ENCODE measurements at places on chromosomes 5 and 9.
A peak's percentile ranks its signal among the peaks of the same experiment; 100 is the strongest.

- DNase-seq, result no peak
Observed at GRCh38 chr5:76709762-76710161, 6.2 kb upstream of the F2R start.

DNA sequence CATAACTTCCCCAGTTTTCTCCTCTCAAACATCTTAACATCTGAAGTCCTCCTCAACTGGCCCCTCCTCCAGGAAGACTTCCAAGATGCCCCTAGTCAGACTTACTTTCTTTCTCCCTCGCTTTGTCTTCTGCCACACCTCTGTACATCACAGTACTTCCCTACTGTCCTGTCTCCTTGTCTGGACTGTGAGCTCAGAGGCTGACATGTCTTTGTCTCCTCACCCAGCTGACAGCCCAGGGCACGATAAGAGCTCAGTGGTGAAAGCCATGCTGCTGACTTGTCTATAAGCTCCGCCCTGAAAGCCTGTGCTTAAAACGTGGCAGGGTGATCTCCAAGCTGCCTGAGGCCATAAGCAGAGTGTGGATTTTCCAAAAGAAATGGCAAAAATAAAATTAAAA, 33.0 kb upstream of the SLC25A51 start:
- no peak for DNase-seq

GRCh38 chr5:94577466-94578245, 40.7 kb downstream of the KIAA0825 start:
- no peak for DNase-seq

DNA sequence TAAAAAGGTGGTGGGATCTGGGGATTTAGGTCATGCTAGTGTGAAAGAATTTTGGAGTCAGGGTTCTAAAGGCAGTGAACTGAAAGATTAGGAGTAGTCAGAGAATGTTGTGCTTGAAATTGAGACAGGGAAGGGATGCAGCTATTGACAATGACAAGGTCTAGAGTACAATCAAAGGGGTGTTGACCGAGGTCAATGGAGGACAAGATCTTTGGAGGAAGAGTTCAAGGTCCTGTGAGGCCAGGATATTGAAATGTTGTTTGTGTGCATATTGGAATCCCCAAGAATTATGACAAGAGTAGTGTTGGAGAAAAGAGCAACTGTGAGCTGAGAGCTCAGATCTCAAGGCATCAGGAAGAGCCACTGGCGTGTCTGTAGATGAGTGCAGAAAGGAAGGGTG, 116.9 kb downstream of the RASGRF2 start:
- no peak for DNase-seq

DNA sequence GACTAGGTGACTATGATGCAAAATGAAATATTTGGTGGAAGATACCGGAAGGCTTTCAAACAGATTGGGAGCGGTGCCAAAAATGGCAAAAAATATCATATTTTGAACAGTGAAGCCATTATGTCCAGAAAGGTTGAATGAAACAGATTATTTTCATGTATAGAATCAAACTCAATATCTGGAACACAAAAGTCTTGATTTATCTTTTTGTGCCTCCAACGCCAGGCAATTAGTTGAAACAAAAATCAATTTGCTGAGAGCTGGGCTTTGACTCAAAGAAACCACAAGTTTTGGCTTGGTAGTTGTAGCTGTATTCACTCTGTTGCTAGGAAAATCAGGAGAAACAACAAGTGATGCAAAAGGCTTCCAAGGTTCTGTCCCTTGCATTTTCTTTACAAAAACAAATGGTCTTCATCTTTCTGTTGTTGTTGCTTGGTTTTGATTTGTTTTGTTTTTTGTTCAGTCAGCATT, 421.7 kb upstream of the TYRP1 start:
- no peak for DNase-seq

- no peak for DNase-seq
Observed at GRCh38 chr5:102561894-102562760, 63.3 kb upstream of the SLCO6A1 start.

GRCh38 chr5:176833286-176833685, 22.9 kb downstream of the UNC5A start:
- no peak for DNase-seq

DNA sequence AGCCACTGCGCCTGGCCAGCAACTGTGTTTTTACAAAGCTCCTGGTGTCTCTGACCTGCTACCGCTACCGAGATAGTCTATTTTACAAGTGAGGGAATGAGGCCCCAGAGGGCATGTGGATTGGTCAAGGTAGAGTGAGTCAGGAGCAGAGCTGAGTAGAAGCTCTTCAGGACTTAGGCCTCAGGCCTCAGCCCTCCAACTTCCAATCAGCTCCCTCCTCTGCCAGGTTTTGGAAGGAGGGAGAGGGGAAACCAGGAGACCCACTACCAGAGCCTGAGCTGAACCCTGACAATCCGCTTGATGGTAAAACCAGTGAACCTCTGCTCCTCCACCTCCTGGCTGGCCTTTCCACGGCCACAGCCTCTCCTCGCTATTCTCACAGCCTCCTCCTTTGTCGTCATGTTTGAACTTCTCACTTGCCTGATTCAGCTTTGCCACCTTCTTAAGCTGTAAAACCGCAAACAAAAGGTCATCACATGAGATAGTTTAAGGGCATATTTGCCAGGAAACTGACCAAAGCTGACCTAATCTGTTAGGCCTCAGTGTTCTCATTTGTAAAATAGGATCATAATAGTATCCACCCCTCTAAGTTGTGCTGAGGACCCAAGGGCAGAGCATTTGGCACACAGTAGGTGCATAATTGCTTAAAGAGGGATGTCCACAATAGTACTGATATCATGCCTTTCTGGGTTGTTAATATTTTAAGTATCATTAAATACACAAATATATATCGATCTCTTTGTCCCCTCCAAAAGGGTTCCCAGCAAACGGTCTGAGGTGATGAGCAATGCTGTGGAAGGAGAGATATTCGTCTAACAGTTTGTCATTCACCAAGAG, 1.7 kb downstream of the TRAF1 start:
- peak; percentile 36 for DNase-seq

DNA sequence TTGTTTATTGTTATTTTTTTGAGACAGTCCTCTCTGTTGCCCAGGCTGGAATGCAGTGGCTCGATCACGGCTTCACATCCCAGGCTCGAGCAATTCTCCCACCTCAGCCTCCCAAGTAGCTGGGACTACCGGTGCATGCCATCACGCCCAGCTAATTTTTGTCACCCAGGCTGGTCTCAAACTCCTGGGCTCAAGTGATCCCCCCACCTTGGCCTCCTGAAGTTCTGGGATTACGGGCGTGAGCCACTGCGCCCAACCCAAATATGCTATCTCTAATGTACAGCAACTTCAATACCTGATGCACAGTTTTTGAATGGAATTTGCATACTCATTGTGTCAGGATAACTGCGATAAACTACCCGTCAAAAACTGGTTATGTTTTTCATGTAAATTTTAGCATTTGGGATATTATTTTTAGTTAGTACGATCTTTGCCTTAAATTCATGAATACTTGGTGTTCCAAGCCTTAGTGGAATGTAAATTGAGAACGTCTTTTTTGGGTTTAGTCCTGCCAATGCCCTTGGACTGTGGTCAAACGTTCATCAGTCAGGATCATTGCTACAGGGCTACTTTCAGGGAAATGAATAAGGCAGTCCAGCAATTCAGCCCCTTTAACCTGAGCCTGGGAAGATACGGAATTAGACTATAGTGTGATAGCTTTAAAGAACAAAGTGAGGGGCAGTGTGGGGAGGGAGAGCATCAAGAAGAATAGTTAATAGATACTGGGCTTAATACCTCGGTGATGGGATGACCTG, 4.4 kb downstream of the UGCG start:
- DNase-seq, result no peak

DNA sequence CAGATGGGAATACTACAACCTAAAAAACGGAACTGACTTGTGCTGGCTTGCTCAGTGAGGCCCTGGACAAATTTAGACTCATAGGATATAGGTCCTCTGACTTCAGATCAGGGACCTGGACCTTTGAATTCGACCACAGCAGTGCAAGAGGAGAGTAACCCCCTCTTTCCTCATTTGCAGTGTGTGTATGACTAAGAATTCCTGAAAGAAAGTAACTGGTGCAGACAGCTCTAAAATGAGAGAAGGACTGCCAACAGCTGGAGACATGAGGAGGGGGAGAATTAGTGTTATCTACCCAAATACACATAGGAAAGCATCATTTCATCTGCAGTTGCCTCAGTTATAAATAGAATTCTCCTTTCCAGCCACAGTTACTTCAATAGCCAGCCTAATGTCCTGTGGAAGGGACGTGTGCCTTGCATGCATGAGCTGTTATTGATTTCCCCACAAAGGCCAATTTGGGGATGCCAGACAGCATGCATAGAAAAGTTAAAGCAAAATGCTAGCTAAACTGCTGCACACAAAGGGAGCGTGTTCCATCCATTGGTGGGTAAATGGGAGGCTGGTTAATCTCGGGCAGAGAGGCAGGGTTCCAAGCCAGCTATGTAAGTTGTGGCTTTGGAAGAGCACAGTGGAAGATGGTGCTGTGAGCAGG, 442.7 kb downstream of the CDK5RAP2 start:
- no peak for DNase-seq

- no peak for DNase-seq
Observed at GRCh38 chr5:171953860-171954701, 52.4 kb downstream of the FBXW11 start.

- DNase-seq, result no peak
Observed at GRCh38 chr5:132816554-132816953, 3.5 kb downstream of the SOWAHA start.

DNA sequence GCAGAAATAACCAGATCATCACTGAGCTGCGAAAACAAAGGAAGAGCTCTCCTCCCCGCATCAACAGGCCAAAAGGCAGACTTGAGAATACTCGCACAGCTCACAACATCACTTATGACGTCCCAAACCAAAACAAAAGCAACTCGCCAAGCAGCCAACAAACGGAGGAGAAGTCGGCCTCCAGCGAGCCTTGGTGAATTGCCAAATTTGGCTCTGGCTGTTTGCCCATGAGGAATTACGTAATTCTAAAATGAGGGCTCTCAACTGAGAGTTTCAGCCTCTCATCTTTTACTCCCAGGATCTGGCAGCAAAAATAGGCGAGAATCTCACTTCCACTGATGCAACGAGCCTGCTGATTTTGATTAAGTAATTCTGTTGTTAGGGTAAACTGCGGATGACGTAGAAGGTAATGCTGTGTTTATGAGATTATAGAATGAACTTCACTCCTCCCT, 51.7 kb upstream of the SEMA6A start:
- no peak for DNase-seq

GRCh38 chr5:99379187-99379586, 450.4 kb upstream of the CHD1 start:
- no peak for DNase-seq

- DNase-seq, result no peak
Observed at GRCh38 chr5:107450531-107450930, 220.2 kb downstream of the EFNA5 start.

DNA sequence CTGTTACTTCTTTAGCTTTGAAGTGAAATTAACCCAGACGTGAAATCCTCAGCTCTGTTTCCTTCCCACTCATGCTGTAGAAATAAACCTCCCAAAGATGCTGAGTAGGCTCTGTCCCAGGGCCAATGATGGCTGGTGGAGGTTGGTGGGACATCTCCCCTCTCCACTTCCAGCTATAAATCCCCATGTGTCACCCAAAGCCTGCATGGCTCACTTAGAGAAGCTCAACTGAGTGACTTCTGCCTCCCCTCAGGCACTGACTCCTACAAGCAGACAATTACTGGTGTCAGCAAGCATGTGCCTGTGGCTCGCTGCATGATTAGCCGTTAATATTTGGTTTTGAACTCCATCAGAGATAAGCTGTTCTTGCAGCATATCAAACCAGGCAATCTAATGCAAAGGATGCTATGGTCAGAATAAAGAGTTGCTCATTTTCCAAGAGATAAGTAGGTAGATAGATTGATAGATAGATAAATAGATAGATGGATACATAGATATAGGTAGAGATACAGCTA, 569.5 kb upstream of the WWC1 start:
- DNase-seq, result no peak

DNA sequence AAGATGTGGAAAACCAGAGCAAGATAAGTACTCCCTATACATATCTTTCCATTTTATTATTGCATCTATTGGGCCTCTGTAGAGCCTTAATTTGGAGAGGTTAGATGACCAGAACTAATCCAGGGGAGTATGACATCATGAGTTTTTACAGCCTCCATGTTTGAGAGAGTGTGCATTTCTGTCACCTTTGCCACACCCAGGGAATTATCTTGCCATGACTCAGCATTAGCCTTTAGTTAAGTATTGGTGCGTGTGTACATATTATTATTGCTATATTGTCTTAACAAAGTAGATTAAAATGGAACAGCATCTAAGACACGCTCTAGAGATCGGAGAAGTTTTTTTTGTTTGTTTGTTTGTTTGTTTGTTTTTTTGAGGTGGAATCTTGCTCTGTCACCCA, 27.6 kb downstream of the DIMT1 start:
- no peak for DNase-seq

DNA sequence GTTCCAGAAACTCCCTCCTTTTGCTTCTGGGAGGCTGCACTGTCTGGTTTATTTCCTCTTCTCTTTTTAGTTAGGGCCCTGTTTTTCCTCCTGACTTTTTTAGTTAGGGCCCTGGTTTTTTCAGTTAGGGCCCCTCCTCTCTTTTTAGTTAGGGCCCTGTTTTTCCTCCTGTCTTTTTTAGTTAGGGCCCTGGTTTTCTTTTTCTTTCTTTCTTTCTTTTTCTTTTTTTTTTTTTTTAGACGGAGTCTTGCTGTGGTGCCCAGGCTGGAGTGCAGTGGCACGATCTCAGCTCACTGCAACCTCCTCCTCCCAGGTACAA, 15.1 kb downstream of the GSN start:
- DNase-seq, result no peak

- no peak for DNase-seq
Observed at GRCh38 chr5:153744751-153745150, 254.3 kb downstream of the GRIA1 start.

DNA sequence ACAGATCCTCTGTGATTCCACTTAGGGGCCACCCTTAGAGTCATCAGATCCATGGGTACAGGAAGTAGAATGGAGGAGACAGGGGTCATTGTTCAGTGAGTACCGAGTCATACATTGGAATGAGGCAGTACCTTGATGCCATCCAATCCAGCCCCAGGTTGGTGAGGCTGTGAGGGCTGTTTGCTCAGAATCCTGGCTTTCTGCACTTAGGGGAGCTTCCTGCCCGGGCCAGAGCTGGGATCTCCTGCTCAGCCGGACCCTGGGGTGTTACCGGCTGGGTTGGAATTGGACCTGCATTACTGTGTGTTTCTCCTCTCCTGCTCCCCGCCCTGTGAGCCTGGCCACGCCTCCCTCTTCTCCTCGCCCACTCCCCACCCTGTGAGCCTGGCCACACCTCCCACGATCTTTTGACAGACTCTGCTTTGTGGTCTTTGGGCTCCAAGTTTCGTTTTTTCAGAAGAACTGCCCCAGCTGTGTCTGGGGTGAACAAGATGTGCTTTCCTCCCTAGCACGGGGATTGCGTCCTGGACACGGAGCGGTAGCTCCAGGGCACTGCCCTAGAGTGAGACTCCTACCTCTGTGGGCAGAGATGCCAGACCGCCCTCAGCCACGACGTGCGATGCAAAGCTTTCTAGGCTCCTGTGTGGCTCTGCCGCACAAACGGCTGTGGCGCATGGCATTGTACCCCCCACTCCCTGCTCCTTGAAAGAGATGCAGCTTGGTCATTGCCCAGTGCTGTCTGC, 15.4 kb downstream of the TRAF2 start:
- DNase-seq, result peak; percentile 64
